Activated CD8-positive, alpha-beta memory T cell treated with anti-CD3 and anti-CD28 coated beads for 48 hours (primary cell): ENCODE measurements at places on chromosomes 7 and 10.

DNA sequence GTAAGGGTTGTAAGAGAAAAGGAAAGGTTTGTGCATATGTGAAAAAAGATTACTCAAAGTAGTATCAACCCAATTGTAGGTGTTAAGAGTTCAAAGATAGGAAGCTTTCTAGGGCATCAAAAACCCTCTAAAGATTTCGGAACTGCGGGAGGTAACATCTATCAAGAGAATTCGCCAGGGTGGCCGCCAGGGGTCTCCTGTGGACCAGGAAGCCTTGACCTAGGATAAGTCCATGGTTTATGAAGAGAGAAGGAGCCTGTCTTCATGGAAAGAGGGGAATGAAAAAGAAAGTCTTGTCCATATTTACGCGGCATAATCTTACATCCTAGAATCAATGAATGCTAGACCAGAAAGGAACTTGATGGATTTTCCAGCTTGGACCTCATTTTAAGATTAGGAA is 140.7 kb upstream of the CALCR start:
- DNase-seq = no peak

- no peak for DNase-seq
These were observed 22.7 kb downstream of the FAM237B start for GRCh38 chr7:90298145-90299038.

- no peak for DNase-seq
These were observed 57.5 kb downstream of the CTBP2 start for GRCh38 chr10:125102821-125103220.

DNA sequence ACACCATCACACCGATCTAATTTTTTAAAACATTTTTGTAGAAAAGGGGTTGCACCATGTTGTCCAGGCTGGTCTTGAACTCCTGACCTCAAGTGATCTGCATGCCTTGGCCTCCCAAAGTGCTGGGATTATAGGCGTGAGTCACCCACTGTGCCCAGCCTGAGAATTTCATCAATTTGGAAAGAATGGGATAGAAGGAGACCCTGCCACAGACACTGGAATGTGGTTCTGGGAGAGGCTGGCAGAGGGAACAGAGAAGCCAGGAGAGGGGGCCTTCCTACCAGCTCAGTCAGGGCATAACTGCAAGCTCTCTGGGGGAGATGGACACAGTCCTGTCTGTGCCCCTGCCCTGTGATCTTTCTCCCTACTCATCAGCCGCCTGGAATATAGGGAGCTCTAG is 42.1 kb upstream of the MKRN1 start:
- no peak for DNase-seq

GRCh38 chr7:77200542-77200941 is 923 bp upstream of the FGL2 start:
- DNase-seq = no peak

DNA sequence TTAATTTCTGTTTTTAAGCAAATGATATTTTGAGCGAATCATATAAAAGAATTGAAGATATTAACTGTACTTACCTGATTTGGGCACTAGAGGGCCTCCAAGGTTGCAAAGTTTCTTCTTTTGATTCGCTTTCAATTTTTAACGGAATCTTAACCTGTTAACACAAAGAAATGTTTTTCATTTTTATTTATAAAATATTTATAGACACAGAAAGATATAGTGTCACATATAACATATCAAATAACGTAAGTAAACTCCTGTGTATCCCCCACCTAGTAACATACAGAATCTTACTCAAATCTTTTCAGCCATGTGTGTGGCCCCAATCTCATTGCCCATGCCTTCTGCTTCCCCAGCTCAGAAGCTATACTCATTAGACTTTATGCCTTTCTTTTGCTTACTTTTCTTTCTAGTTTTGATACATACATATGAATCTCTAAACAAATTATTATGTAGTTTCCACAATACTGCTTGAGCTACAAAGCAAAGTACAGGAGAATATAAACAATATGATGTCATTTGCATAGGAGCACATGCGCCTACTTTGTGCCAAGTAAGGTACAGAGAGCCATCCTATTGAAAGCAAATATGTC is 49.5 kb upstream of the ZPBP start:
- DNase-seq = no peak

DNA sequence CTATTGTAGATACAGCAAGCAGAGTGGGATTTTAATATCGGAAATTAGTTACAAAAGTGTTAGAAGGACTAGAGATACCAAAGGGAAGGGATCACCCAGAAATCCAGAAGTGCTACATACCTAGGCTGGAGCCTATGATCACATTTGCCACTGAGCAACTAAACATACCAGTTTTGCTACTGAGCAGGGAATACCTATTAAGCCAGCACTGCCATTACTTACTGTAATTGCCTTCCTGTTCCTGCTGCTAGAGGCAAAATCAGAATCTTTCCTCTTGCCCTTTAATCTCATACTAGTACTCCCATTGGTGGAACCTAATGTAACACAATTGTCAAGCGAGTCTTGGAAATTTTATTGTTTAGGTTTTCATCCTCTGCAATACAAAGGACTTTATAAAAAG is 121.7 kb downstream of the ATRNL1 start:
- no peak for DNase-seq

DNA sequence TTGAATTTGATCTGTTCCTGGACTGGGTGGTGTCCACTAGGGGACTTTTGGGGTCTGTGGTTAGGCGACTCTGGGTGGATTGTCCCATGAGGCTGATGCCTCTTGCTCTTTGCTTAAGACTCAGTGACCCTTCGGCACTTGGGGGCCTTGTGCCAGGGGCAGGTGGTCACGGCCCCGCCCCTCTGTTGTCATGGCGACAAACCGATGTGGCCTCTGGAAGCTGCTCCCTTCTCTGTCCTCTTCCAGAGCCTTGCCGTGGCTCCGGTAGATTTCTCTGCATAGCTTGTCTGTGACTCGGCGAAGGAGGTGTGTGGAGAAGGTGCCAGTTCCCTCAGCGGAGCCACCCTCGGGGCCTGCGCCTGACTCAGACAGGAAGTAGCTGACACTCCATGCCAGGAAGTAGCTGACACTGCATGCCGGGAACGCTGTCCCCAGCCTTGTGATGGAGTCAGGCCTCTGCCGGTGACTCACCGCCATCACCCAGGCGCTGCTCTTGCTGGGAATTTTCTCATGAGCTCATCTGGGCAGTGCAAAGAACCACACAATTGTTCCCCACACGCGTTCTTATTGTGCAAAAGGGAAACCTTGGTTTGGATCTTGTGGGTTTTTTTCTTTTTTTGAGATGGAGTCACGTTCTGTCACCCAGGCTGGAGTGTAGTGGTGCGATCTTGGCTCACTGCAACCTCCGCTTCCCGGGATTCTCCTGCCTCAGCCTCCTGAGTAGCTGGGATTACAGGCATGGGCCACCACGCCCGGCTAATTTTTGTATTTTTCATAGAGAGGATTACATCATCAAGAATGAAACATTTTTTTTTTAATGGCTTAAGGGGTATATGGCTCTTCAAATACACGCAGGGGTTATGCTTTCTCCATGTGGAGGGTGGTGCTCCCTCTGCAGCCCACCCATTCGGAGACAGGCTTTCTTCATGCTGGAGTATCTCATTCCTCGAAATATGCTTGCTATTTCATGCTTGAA is 72.6 kb downstream of the PFKFB3 start:
- DNase-seq = peak; percentile 83

DNA sequence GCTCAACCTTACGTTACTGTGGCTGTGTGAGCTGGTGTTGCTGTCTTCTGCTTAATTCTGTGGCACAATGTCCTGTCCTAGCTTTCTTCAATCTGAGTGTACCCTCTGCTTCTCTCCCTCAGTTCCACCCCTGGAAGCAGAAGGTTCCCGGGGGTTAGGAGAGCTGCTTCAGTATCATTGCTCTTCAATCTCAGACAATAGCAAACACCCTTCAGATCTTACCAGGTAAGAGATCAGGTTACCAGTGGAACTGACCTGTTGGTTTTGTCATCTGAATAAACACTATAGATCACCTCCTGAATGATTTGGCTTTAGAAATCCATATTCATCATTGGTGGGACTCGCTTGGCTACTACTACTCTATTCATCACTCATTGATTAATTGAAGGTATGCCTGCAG is 48.4 kb downstream of the DNAJB9 start:
- no peak for DNase-seq

- no peak for DNase-seq
These were observed 63.3 kb downstream of the MRC1 start for GRCh38 chr10:17872191-17873091.

DNA sequence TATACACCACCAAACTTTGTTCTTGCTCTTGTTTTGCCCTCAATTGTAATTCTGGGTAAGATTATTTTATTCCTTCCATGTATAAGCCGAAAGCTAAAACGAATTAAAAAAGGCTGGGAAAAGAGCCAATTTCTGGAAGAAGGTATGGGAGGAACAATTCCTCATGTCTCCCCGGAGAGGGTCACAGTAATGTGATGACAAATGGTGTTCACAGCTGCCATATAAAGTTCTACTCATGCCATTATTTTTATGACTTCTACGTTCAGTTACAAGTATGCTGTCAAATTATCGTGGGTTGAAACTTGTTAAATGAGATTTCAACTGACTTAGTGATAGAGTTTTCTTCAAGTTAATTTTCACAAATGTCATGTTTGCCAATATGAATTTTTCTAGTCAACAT is 12.5 kb upstream of the CFAP69 start:
- DNase-seq = no peak

DNA sequence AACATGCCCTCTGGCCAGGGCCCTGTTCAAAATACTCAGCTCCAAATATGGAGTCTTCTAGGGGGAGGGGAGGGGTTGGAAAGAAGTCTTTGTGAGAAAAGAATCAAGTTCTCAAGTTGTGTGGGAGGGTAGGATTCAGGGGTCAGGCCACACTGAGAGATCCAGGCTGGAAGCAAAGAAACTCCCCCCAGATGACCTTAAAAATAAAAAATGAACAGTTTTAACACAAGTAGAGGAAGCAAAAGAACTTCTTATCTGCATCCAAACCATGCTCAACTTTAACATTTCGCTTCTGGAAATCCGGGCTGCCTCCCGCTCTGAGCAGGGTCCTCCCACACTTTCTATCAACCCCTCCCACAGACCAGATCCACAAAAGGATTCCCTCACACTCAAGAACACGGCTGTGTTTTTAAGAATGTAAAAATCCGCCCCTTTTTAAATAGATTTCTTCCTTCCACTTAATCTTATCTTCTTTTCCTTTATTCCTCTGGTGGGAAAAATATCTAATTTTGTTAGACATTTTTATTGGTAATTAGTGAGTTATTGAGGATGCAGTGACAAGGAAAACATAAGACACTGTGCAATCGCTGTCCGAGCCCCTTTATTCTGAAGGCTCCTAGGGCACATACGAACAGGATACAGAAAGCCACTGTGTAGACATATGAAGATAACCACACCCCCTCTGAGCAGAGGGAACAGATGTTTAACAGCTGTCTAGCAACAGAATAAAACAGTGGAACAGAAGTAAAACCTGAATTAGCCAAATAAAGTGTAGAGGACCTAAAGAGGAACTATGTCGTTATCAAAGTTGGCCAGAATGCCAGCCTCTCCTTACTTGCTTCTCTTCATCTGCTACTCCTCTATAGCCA is 43.8 kb downstream of the CYTH3 start:
- DNase-seq = no peak

DNA sequence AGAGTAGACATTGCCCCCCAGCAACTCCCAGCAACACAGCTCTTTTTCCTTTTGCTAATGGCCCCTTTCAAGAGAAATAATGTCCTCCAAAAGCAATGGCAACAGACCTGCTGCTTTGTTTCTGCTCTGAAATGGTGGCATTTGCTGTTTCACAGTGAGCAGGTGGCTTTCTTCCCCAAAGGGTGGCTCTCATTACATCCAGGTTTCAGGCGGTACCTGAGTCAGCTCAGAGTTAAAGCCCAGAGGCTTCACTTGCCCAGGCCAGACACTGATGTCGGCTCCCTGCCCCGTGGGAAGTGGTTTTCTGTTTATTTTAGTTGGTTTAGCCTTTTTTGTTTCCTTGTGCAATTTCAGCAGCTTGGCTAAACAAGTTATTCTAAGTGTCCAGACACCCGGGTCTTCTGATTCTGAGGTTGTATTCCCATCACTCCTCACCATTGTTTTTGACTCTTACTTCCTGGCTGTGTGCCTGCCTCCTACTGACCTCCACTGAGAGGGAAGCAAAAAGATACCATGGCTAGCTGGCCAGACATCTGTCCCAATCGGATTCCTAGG is 7.8 kb upstream of the ATOH7 start:
- no peak for DNase-seq

GRCh38 chr10:17790651-17791050 is 18.5 kb upstream of the MRC1 start:
- no peak for DNase-seq

GRCh38 chr7:122383934-122384333 is 79.4 kb upstream of the FEZF1 start:
- no peak for DNase-seq

GRCh38 chr7:97576043-97576442 is 155.8 kb upstream of the TAC1 start:
- DNase-seq = no peak

- no peak for DNase-seq
These were observed 26.5 kb downstream of the HSPA12A start for GRCh38 chr10:116715839-116716377.

- no peak for DNase-seq
These were observed 6.4 kb downstream of the HOXA13 start for GRCh38 chr7:27193335-27194001.

DNA sequence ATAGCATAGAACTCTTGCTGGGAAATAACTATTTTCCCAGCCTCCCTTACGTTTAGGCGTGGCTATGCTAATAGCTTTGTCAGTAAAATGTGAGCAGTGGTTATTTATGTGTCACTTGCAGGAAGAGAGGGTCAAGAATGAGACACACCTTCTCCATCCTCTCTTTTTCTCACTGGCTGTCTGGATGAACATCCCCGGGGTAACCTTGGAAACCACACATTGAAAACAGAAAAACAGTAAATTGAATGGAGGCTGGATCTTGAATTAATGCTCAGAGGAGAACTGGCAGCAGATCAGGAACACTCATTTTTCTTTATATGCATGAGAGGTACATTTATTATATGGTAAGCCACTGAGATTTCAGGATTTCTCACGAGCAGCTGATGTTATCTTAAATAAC is 127.6 kb downstream of the DNAJB9 start:
- DNase-seq = no peak

- no peak for DNase-seq
These were observed at the start of gene FAM131B for GRCh38 chr7:143362131-143363015. Gene FAM131B, minus strand, starts transcription at chr7:143362713. Its CDS starts 110 bp downstream, at chr7:143362603.

GRCh38 chr10:66777665-66778064 is 148.2 kb upstream of the LRRTM3 start:
- DNase-seq = no peak

DNA sequence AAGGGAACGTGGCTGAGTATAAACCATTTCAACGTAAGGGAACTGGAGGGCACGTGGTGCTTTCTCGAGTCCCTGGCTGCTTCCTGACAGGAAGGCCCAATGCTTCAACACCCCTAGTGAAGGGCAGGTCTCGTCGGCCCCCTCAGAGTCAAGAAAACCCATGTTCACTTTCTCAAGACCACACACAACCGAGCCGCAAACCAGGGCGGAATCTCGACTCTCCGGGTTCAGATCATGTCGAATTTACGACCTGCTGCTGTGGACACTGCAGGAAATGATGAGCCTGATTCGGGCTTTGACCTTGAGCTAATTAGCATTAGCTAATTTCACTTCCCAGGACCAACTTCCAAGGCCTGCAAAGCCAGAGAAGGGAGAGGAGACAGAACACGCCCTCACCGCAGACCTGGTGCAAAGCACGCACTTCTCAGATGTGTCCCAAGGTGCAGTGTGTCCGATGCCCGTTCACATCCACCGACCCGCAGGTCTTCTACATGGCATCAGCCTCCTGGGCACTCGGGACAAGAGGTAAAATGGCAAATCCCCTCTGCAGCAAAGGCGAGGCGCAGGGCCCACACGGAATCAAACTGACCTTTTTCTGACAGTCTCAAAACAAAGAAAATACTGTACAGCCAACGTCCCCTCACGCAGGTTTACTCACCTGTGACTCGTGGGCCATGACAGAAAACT is 94.7 kb downstream of the DIP2C start:
- DNase-seq = no peak

GRCh38 chr7:118648002-118648401 is 423.5 kb downstream of the ANKRD7 start:
- no peak for DNase-seq
